ENCODE measurements at places on chromosomes 2 and 18.

GRCh38 chr2:109131777-109132176 lies 2.8 kb downstream of the SH3RF3 start:
- DNase-seq: no peak

DNA sequence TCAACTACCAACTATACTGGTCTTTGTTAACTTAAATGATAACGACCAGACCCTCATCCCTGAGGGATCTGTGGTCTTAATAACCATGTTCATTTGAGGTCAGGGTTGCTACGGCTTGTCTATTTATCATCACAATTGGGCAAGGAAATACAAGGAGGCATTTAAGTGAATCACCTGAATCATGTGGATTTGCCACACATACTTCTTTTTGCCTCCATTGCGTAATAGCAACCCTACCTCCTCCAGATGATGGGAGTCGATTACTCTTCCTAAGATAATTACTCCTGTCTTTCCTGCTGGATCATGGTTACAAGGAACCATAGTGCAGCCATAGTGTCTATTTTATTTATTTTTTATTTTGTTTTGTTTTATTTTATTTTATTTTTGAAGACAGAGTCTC lies 42.2 kb downstream of the TAF4B start:
- no peak for DNase-seq

DNA sequence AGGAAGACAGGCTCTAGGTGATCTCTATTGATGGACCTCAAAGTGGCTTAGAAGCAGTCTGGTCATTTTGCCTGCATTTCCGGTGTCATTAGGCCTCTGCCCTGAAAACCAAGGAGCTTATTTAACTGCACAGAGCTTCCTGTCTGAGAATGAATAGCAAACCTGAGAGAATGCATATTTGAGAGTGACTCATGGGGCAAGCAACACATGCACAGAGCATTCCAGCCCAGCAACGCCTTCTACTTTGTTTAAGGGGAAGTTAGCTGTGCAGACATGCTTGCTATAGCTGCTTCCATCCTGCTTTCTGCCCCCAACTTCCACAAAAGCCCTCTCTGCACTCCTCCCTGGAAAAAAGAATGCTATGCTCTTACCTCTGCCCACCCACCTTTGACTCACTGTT lies 232.8 kb downstream of the GRB14 start:
- no peak for DNase-seq

DNA sequence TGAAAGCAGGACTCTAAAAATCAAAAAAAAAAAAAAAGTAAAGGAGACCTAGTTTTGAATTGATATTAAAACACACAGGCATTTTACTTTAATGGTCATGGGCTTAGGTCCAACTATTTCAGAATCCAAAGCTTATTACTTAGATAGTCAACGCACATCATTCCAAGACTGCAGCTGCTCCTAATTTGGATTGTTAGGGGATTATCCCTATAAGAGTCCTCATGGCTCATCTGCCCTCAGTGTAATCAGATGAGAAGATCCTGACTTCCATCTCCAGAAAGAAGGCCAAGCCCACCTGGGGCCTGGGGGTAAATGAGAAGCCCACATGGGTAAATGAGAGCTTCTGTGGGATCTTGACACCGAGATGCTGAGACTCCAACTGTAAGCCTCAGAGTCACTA lies 424.2 kb downstream of the NRXN1 start:
- DNase-seq: no peak

DNA sequence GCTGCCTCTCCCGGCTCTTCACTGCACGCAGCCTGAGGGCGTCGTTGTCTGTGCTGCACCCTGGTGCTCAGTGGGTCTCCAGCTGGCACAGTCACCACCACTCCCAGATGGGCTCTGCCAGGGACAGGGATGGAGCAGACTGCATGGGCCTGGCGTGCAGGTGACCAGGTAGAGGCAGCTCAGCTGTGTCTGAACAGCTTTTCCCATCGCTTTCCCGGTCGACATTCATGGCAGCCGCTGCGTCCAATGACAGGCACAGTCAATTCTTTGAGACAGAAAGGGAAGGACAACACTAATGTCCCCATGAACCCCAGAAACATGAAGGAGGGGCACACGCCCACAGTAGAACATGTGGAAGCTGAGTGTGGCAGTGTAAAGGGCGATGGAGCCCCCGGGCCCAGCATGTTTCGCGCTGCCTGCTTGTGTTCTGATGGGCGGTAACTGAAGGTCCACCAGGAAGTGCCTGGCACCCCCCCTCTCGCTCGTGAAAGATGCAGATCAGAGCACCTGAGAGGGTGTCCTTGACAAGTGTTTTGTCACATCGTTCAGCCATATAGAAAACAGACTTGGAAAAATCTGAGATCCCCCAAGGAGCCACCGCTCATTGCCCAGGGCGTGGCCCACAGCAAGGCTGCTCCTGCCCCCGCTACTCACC lies 122.4 kb downstream of the NFATC1 start:
- DNase-seq: no peak

- no peak for DNase-seq
These were observed 68.6 kb downstream of the SLC40A1 start for GRCh38 chr2:189511960-189512319.

GRCh38 chr18:70376137-70376913 lies 87.5 kb downstream of the SOCS6 start:
- no peak for DNase-seq

DNA sequence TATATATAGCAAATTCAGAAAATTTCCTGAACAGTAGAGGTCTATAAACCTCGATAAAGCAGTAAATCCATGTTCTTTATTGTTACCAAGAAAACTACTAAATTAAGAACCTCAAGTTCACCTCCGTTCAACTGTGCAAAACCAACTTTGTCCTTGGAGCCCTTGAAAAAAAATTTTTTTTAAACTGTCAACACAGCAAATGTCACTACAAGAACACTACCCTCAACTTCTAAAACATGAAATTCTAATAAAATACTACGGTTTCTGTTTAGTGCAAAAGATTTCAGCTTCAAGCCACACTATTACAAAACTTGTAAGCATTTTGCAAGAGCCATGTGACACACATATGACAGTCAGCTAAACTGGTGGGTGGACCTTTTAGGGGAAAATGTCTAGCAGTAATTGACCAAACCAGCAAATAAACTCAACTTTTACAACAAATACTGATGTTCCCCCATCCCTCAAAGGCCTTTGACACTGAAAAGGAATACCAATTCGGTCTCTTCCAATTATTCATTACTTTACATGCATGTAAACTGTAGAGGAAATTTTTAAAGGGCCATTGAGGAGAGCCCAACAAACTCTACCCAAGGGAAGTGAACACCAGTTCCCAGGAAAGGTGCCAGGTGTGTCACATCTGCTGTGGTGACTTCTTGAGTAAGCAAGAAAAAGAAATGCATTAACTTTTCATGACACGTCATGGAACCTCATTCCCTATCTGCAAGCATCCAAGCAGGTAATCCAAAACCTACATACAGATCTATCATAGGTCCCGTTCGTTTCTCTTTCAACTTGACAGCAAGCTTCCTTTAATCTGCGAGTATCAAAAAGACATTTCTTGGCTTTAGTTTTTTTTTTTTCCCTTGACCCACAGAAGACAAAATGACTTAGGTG lies 1.4 kb downstream of the RAB1A start:
- DNase-seq: no peak

DNA sequence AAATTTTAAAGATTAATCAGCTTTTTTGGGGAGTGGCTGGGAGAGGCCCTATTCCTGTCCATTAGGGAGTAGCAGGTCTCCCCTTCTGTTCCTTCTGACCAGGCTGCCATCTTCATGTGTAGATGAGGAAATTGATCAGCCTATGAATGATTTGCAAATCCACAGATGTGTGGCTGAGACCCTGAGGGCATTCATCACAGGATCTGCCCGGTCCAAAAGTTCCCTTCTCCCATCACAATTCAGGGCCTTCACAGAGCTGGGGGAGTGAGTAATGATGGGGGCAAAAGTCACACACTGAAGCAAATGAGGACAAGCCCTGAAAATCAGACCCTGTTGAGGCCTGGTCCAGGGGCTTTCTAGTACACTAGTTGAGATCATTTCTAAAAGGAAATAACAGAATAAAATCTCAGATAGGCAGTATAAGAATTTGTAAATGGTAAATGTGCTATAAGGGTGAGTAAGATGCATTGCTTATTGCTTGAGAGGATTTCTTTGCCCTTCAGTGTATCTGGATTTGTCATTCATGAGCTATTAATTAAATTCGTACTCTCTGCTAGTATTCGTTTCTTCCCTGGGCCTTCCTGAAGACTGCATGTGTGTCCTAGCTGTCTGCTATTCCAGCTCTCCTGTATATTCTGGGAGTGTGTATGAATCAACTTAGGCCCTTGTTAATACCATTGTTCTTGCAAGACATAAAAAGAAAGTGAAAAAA lies 53.2 kb downstream of the SETBP1 start:
- no peak for DNase-seq

Measured in cortex of kidney (tissue), 1 donor.